Natural killer cell (primary cell): ENCODE measurements at places on chromosomes 4 and X. TPM values are rescaled to one million over a fixed set of nuclear protein-coding genes. Genes with fewer than 3 reads are reported as not detected.

- H3K4me3 ChIP-seq = no peak overlapping the region
- H3K36me3 ChIP-seq = no peaks in the 10 kb centered on the region
- no peak overlapping the region for H3K27ac ChIP-seq
- no peak for DNase-seq
- H3K4me1 ChIP-seq = no peaks in the 10 kb centered on the region
These were observed 163.2 kb downstream of the SLC7A11 start for GRCh38 chr4:138078751-138079520.

Gene NUP62CL
- total RNA-seq = 3.1 TPM

Gene ZNF275
- total RNA-seq = 9.1 TPM

- H3K4me3 ChIP-seq = no peak overlapping the region
- DNase-seq = no peak
- no peaks in the 10 kb centered on the region for H3K36me3 ChIP-seq
- no peak overlapping the region for H3K27ac ChIP-seq
- no peaks in the 10 kb centered on the region for H3K27me3 ChIP-seq
These were observed 50.2 kb downstream of the SUPT20HL1 start for GRCh38 chrX:24410514-24411189.

GRCh38 chr4:155591738-155592143, 74.9 kb upstream of the GUCY1A1 start:
- no peaks in the 10 kb centered on the region for H3K36me3 ChIP-seq
- H3K27me3 ChIP-seq = no peaks in the 10 kb centered on the region
- no peak overlapping the region for H3K4me3 ChIP-seq
- DNase-seq = no peak
